CD4-positive, alpha-beta T cell treated with Interleukin-4 for 4 hours (primary cell): ENCODE measurements at places on chromosomes 12 and 14.
A peak's percentile ranks its signal among the peaks of the same experiment; 100 is the strongest.

- no peak for DNase-seq
Observed at GRCh38 chr12:52828591-52829021, 5.5 kb downstream of the KRT79 start.

DNA sequence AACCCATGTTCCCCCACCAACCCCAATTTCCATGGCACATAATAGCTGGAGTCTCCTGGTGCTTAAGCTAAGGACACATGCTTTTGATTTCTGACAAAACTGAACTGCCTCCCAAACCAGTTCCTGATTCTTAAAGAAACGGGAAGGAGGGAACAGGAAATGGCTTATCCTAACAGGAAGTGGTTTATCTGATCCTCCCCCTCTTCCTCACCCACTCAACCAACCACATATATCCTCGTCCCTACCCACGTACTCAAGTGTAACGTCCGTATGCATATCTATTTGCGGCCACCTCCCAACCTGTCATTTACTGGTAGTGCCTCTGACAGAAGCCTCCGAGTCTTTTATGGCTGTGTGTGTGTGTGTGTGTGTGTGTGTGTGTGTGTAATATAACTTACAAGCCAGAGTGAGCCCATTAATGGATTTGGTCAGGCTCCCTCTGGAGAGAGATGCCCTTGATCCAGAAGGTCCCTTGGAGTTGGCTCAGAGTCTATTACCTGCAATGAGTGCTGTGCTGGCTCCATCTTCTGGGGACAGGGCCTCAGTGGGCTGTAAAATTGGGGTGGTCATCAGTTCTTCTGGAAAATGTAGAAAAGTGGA, 7.7 kb downstream of the DAZAP2 start:
- peak; percentile 49 for DNase-seq

DNA sequence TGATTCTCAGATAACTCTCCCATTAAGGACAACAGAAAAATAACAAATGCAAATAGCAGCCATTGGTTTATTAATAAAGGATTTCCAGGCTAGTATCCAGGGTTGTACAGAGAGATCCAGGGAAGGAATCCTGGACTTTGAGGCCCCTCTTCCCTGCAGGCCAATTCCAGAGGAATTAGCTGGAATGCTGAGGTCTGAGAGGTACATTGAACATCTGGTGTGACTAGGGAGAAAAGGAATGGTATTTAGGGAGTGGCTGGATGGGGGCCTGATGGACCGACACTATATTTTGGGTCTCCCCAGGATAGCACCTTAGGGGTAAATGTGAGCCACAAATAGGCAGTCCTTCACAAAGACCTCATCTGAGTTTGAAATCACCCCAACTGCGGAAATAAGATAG, 924.5 kb downstream of the AACS start:
- DNase-seq: no peak

DNA sequence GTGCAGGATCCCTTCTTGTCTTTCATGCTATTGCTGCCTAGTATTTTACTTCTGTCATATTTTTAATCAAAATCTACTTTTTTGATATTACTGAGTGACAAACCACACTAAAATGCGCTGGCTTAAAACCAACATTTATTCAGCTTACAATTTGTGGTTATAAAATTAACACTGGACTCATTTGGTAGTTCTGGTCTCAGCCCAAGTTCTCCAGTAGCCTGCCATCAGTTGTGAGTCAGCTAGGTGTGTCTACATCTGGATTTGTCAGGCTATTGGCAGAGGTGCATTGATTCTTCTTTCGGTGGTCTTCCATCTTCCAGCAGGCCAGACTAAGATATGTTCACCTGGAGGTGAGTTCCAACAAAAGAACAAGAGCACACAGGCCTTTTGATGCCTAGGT, 765.1 kb upstream of the FBXO33 start:
- no peak for DNase-seq

DNA sequence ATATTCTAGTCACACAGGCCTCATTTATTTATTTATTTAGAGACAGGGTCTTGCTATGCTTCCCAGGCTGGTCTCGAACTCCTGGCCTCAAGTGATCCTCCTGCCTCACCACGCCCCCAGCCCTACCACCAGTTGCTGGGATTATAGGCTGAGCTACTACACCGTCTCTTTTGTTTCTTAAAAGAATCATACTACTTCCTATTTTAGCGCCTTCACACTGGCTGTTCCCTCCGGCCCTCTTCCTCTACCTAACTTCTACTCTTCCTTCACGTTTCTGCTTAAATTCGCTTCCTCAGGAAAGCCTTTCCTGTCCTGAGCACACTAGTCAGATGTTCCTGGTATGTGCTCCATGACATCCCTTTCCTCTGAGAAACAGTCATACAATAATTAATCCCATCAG, 6.4 kb upstream of the MRPL42 start:
- no peak for DNase-seq

DNA sequence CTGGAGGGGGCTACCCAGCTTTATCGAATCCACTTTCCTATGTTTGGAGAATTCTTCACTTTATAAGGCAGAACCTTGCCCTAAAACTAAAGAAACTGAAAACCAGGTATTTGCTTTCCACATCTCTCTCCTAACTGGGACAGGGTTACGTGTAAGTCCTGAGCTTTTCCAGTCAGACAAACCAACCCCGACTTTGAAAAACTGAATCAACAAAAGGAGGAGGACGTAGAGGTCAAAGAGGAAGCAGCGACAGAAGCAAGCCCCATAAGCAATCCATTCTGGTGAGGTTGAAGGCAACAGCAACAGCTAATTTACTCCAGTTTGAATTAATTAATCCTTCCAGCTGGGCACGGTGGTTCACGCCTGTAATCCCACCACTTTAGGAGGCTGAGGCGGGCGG, 47.2 kb downstream of the LRP6 start:
- no peak for DNase-seq

GRCh38 chr14:44576356-44576755, 69.3 kb upstream of the FSCB start:
- DNase-seq: no peak

DNA sequence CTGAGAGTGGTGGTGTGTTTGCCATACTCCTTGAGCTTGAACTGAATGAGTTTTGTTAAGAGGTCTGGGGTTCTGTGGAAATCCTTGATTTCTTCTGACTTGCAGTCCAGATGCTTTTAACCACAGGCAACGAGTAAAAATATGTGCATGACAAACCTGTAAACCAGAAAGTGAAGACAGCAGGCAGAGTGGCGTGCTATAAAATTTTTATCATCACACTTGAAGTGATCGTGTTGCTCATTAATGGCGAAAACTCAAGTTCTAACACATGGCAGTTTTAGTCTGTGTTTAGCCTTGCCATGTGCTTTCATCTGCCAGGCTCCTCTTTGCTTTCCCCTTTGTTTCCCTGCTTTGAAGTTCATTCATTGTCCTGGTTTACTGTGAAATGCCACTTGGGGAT, 28.0 kb downstream of the TXNRD1 start:
- DNase-seq: no peak

GRCh38 chr12:89671469-89671868, 37.2 kb downstream of the ATP2B1 start:
- DNase-seq: no peak

DNA sequence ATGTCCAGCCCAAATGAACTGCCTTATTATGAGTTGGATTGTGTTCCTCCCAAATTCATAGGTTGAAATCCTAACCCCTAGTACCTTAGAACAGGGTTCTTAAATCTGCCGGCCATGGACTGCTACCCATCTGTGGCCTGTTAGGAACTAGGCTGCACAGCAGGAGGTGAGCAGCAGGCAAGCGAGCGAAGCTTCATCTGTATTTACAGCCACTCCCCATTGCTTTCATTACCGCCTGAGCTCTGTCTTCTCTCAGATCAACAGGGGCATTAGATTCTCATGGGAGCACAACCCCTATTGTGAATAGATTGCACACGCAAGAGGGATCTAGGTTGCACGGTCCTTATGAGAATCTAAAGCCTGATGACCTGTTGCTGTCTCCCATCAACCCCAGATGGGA, 9.8 kb upstream of the EML5 start:
- no peak for DNase-seq

GRCh38 chr14:73339846-73340595, 102.7 kb downstream of the PAPLN start:
- no peak for DNase-seq

DNA sequence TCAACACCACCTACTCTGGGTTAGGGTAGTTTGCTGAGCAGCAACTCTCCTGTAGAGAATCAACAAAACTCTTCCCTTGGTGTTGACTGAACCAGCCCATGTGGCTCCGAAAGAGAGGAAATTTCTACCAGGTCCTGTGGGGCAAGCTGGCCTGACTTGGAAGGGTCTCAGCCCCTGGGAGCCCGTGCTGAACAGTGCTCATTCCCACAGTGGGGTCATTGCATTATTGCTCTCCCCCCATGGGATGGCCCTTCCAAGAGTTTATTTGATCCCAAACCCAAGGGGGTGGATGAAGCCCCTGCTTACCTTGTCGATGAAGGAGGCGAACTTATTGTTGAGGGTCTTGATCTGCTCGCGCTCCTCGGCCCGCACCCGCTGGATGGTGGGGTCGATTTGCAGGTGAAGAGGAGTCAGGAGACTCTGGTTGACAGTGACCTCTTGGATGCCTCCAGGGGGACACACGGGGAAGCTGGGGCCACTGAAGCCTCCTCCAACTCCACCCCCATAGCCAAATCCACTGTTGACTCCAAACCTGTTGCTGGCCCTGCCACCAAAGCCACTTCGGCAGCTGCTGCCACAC, 580 bp downstream of the KRT75 start:
- DNase-seq: no peak

DNA sequence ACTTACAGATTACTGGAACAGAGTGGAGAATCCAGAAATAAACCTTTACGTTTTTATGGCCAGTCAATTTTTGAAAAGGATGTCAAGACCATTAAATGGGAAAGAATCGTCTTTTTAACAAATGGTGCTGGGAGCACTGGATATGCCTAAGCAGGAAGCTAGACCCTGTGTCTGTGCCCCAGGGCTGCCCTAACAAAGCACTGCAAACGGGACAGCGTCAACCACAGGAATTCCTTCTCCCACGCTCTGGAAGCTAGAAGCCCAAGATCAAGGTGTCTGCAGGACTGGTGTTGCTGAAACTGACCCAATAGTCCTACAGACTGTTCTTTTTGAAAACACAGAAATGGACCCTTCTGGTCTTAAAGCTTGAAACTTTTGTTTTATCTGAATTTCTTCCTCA, 9.3 kb upstream of the TMEM121 start:
- DNase-seq: no peak

DNA sequence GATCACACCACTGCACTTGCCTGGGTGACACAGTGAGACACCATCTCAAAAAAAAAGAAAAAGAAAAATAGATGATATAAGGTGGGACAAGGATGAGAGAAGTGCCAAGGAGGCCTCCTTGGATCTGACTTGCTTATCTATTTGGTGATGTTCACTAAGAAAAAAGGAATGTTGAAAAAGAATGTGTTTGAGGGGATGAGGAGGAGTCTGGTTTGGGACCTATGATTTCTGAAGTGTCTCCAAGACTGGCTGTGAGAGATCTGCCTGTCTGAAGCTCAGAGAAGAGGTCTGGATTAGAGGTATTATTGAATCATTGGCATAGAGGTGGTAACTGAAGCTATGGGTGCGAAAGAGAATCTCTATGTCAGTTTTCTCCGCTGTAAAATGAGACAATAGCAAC, 42.8 kb downstream of the BCAT1 start:
- no peak for DNase-seq

GRCh38 chr12:24861766-24862540, 86.9 kb downstream of the BCAT1 start:
- no peak for DNase-seq

DNA sequence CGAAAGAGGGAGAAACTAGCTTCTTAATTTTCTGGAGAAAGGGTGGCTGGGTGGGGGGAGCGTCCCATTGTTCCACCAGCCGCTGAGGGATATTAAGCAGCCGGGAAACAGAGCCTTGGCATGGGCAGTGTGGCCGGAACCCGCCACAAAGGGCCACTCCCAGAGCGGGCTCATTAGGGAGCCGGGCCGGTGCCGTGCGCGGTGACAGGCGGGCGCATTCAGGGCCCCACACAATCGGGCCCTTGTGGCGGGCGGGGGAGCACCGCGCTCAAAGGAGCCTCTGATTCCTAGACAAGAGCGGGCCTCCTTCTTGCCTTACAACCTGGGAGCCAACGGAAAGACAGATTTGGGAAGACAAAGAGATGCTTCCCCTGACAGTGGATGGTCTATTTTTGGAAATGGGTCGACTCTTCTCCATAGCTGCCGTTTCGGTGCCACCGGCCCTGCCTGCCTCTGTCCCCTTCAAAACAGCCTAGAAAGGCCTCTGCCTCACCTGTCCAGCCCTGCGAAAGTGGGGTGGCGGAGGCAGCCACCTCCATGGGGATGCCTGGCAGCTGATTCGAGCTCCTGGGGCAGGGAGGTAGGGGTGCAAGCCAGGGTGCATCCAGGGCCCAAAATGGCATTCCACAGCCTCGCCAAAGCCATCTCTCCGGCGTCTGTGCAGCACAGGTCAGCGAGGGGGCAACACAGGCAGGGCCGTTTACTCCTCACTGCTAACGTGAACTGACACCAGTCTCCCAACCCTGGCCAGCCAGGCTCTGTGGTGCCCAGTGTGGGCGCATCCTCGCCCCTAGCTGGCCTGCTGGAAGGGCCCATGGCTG, 10.9 kb downstream of the CCDC85C start:
- DNase-seq: no peak

DNA sequence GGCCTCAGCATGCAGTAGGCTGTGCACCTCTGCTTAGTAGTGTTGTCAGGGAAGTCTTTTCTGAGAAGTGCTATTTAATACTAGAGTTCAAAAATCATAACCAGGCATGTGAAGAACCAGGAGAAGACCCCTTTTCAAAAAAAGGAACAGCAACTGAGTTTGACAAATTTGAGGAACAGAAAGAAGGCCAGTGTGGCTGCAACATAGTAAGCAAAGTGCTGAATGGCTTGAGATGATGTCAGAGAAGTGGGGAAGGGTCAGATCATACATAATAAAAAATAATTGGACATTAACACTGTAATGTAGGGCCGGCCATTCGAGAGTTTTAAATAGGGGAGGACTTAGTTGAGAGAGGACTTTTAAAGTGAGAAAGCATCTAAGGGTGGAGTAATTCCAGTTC, 11.1 kb upstream of the CNTN1 start:
- DNase-seq: no peak

DNA sequence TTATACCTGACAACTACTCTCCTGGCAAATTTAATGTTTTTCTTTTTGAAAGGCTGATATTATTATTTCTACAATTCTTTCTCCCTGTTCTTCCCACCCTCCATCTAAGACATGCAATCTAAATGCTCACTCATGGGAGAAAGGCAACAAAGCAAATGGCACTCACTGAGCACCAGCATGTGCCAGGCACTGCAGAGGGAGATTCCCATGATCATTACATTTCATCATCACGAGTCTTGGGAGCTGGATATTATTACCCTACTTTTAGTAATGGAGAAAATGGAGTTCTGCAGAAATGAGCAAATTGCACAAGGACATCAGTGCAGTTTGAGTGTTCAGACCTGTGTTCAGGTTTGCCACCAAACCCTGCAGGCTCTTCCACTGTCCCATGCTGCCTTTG, 27.9 kb downstream of the PPM1H start:
- no peak for DNase-seq

- no peak for DNase-seq
Observed at GRCh38 chr12:2652401-2653081, 142.2 kb upstream of the FKBP4 start.

GRCh38 chr14:87207756-87208155, 785.2 kb downstream of the GALC start:
- no peak for DNase-seq

GRCh38 chr12:13152756-13153155, 43.8 kb upstream of the EMP1 start:
- DNase-seq: no peak

- DNase-seq: no peak
Observed at GRCh38 chr12:116693286-116694227, 44.3 kb downstream of the SPRING1 start.

GRCh38 chr12:2540535-2540941, 254.2 kb upstream of the FKBP4 start:
- no peak for DNase-seq

- DNase-seq: no peak
Observed at GRCh38 chr12:2027351-2027750, 23.1 kb upstream of the DCP1B start.
